ENCODE measurements at places on chromosomes 13 and 19. TPM values are rescaled to one million over a fixed set of nuclear protein-coding genes. Genes with fewer than 3 reads are reported as not detected.

Gene FFAR3
- 0.15 TPM for total RNA-seq

Gene ASF1B
- total RNA-seq: 50.0 TPM

- peaks cover 54% of the 10 kb centered on the region for H3K4me1 ChIP-seq
- no peaks in the 10 kb centered on the region for H3K27me3 ChIP-seq
- H3K36me3 ChIP-seq: peaks cover 4% of the 10 kb centered on the region
- peak overlapping the region; percentile 77 for H3K27ac ChIP-seq
Measured at GRCh38 chr13:59834801-59835200, 328.9 kb downstream of the DIAPH3 start.

- no peaks in the 10 kb centered on the region for H3K27me3 ChIP-seq
- H3K4me3 ChIP-seq: peak overlapping the region; percentile 71
- DNase-seq: no peak
Measured at GRCh38 chr19:50717891-50718254, 1.7 kb downstream of the SHANK1 start.

DNA sequence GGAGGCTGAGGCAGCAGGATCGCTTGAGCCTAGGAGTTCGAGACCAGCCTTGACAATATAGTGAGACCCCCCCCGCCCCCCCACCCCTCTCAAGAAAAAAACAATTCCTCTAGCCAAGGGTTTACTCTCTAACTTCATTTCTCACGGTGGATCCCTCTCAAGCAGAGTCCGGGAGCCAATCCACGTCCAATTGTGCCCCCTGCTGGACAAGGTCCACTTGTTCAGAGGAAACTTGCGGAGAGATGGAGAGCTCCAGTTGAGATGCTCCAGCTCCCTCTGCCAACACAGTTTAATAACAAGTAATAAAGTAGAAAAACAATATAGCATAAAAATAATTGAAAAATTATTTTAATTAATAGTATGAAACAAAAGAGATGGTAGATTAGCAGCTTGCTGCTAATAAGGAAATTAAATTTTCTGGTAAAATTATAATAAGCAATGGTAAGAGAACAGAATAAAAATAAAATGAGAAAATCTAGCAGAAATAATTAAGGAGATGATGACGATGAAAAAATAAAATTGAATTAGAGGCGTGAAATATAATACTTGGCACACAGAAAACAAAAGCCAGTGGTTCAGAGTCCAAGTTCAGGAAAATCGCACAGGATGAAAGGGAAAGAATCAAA lies 14.5 kb upstream of the SIGLEC14 start:
- peaks cover 20% of the 10 kb centered on the region for H3K27me3 ChIP-seq
- no peak overlapping the region for H3K4me3 ChIP-seq
- peak; percentile 85 for DNase-seq
- no peaks in the 10 kb centered on the region for H3K36me3 ChIP-seq

- H3K4me3 ChIP-seq: no peak overlapping the region
- no peak overlapping the region for H3K27ac ChIP-seq
- no peak for DNase-seq
- H3K4me1 ChIP-seq: no peaks in the 10 kb centered on the region
Measured at GRCh38 chr13:97401421-97401820, 32.5 kb upstream of the RAP2A start.

GRCh38 chr19:28350037-28350436 lies 862.9 kb downstream of the UQCRFS1 start:
- H3K27ac ChIP-seq: no peak overlapping the region
- H3K36me3 ChIP-seq: no peaks in the 10 kb centered on the region
- DNase-seq: no peak
- H3K27me3 ChIP-seq: no peaks in the 10 kb centered on the region
- no peaks in the 10 kb centered on the region for H3K4me1 ChIP-seq
